IMR-90 (cell line): ENCODE measurements at places on chromosomes 5 and 9.

DNA sequence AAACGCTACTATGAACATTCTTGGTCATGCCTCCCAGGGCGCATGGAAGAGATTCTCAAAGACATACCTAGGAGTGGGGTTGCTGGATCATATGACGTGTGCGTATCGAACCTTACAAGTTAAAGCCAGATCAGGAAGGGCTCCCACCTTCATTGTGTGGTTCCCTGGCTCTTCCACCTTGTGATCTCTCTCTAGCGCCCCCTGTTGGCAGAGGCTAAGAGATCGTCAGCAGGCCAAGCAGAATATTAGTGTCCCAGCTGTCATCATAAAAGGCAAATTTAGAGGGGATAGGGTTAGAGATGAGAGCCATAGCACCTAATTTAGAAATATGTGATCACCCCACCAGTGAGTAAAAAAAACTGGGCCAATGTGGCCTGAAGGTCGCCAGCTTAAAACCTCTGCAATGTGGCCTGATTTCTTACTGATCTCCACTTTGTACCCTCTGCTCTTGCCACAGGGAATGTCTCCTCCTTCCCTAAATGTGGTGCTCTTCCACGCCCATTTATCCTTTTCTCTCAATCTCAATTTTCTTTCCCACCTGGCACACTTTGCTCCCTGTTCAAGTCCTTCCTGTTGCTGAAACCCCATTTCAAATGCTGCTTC is 91.7 kb upstream of the SHB start:
- peak; percentile 51 for DNase-seq

DNA sequence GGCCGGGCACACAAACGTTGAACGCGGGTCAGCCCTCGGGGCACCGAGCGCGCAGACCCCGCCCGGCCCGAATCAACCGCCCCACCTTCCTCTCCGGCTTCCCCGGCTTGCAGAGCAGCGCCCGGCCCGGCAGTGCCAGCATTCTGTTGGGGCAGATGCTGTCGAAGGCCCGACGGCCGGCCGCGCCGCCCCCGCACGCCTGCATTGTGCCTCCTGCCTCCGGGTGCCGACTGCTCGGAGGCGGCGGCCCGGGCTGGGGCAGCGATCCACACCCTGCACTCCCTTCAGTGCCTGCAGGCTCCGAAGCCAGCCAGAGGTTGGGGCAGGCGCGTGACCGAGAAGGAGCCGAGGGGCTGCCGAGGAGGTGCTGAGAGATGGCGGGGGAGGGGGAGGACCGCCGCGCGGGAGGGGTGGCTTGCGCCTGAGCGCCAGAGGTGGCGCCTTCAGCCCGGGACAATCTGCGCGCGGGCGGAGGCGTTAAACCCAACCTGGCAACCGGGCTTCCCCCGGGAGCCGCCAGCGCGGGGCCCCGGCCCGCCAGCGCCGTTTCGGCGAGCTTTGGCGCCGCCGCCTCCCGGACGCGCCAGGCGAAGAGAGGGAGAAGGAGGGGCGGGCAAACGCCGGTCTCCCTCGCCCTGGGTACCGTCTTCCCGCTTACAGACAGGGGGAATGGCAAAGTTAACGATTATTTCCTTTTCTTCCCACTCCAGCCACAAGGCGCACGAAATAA is at the start of gene MCIDAS:
MCIDAS (minus strand) TSS at position 382 of the 730 bp plus-strand sequence; CDS start at position 205, 177 bp downstream.
- peak; percentile 6 for DNase-seq

- no peak for DNase-seq
Observed at GRCh38 chr9:99637641-99638040, 184.0 kb upstream of the NR4A3 start.

DNA sequence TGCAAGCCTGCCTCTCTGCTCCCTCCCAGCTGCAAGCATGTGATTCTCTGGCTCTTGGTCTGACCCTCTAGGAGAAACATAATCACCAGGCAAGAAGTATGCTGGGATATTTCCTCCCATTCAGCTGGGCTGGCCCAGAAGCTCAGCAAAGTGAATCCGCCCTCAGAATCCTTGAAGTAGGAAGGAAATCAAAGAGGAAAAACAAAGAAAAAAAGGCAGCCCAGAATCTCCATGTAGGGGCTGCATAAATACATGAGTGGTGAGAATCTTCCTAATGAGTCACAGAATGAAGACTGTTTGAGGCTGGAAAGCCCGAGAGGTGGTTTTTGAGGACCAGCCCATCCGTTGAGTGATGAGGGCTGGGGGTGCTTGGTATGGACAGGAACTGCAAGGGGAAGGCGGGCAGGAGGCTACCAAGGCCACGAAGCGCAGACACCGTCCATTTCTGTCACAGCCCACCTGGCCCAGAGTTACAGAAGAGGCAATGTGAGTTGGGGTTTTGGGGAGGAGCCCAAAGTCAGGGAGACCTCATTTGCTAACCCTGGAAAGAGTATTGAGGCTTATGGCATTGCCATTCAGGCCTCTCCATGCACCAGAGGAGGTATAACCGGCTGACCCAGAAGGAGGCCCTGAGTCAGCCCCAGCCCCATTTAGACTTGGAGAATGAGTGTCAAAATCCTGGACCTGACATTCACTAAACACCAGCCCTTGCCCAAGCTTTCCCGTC is 33.4 kb upstream of the TGFBR1 start:
- peak; percentile 48 for DNase-seq

GRCh38 chr9:114677418-114677817 is 4.6 kb downstream of the TEX48 start:
- DNase-seq = peak; percentile 100

DNA sequence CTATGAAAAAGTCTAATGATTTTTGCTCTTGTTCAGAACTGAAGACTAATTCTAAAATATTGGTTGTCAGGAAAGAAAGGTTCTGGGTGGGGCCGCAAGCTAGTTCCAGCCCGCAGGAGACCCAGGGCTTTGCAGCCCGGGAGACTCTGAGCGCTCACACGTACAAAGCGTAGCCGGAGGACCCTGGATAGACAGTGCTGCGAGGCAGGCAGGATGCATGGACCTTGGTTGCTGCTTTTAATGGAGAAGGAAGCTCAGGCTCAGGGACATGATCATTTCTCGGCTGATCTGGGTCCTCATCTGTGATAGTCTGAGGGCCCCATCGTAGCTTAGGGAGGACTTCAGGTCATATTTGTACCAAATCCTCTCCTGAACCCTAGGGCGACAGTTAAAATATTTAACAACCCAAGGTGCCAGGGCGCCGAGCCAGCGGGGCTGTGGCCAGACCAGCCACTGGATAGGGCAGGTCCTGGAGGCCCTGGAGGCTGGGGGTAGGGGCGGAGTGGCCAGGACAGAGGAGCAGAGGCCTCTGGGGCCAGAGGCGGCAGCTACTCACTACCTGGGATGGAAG is 70.1 kb upstream of the UNC5A start:
- no peak for DNase-seq

DNA sequence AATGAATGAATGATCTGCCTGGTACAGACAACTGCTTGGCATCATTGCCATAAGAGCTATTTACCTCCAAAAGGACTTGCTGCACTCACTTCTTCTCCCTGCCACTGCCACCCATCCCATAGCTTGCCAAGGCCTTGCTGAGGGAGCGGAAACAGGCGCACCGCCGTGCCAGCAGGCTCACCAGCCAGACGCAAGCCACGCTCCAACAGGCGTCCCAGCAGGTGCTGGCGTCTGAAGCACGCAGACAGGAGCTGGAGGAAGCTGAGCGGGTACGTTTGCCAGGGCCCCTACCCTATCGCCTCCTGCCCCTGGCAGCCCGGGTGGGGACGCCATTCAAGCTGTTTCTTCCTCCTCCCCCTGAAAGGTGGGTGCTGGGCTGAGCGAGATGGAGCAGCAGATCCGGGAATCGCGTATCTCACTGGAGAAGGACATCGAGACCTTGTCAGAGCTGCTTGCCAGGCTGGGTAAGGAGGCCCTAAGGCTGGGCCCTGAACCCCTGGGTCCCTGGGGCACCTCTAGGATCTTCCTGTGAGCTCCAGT is 8.9 kb upstream of the AIF1L start:
- no peak for DNase-seq

DNA sequence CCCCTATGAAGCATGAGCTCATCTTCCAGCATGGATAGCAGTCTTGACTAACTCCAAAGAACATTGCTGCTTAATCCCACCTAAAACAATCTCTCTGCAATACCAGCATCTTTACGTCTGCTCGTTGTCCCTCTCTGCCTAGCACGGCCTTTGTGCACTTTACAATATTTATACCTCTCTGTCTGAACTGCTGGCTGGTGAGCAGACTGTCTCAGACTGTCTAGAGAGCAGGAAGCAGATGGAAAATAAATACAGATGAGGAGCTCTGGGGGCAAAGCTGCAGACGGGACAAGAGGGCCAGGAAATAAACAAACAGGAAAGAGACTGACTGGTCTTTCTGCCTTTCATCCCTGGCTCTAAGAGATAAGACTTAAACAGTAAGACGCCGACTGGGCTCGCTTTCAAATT is 224.8 kb downstream of the ENC1 start:
- DNase-seq = no peak

DNA sequence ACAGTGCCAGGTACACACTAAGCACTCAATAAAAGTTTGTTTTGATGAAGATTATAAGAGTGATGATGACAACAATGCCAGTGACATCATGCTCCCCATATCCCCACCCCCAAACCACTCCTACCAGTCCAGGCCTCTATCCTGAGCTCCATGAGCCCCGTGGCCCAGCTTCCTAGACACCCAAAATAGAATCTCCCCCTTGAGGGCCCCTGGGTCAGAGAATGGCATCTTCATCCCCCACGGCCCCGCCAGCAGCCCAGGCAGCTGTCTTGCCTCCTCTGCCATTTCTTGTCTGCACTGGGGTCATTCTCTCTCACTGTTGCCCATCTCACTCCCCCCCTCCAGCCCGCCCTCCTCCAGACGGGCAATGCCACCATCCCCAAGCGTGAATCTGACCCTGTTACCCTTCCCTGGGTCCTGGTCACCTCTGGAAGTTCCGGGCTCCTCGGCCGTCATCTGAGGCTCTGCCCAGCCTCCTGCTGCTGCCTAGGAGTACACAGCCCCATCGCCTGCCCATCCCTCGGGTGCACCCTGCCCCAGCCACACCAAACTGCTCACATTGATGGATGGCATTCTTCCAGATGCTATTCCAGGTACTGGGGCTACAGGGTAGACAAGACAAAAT is 76.8 kb upstream of the LMX1B start:
- DNase-seq = no peak

GRCh38 chr5:42956551-42956950 is 83.6 kb downstream of the ANXA2R start:
- no peak for DNase-seq

DNA sequence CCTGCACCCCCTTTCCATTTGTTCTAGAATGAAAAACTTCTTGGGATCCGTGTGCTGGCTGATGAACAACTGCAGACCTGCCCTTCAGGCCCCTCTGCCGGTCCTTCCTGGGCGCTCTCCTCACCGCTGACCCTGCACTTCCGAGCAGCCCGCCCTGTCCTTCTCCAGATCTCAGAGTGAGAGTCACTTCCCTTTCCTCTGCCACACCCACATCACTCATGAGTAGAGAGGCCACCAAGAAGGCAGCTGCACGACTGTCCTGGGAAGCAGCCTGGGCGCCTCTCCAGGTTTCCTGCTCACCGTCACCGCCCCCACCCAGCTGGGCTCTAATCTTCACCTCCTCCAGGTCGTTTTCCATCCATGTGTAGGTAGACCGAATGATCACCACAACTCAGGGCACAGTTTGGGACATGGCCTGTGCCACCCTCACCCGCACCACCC is 35.0 kb upstream of the NSMF start:
- DNase-seq = no peak

GRCh38 chr5:66743344-66743743 is 147.2 kb downstream of the MAST4 start:
- no peak for DNase-seq

DNA sequence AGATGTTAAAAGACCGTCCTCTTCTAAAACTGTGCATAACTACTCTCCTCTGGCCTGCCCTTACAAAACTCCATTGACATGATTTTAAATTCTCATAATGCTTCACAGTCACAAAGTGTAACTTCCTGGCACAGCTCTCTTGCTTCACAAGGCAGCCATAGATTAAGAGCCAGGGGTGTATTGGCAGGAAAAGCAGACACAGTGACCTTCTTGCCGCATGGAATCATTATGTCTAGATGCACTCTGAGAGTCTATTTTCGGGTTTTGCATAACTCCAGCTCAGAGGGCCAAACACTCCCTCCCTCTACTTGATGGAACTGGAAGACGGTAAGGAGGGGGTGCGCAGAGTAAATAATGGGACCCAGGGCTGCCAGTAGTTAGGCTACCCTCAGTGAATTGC is 110.1 kb downstream of the MARCHF3 start:
- peak; percentile 26 for DNase-seq

DNA sequence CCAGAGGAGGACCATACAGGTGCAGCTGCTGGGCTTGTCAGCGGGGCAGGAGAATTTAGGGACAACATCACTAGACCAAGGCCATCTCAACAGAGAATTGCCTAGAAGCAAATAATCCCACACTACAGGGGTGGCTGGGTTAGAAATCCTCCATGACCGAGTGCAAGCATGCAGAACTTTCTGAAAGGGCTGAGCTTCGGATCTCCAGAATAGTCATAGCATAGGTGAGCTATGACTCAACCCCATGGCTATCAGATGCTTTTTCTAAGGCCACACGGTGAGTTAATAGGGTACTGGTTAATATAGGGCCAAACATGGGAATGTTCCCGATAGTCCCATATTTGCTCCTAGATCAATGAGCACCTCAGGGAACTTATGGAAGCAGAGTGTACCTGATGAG is 4.2 kb downstream of the KCNIP1 start:
- no peak for DNase-seq

- no peak for DNase-seq
Observed at GRCh38 chr5:37975531-37975930, 135.7 kb upstream of the GDNF start.

DNA sequence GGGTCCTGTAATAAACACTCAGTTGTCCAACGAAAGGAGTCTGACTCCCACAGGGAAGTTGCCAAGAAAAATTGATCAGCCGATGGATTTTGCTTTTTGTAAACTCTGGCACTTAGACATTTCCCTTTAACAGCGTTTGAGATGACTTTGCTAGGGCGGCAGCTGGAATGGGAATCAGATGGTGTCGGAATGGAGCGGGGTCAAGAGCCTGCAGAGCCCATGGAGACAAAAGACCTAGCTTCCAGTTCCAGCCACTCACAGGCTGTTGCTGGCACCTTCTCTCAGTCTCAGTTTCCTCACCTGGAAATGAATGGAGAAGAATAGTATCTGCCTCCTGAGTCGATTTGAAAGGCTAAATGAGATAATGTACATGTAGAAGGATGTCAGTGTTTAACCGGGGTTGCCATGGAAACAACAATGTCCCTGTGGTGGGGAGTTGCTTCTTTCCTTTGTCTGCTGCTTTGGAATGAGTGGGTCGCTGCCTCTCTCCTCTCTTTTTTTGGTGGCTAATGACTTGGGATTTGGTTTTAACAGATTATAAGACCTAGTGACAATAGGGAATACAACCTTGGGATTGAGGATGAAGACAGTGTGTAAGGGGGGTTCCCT is 137.4 kb downstream of the GAS1 start:
- no peak for DNase-seq
